ENCODE measurements at places on chromosomes 5 and 9. TPM values are rescaled to one million over a fixed set of nuclear protein-coding genes. Genes with fewer than 3 reads are reported as not detected.

The RALGPS1 gene
- total RNA-seq = 9.8 TPM

The PLEKHG4B gene
- total RNA-seq = not detected

The THBS4 gene
- total RNA-seq = not detected

The SMIM32 gene
- not detected for total RNA-seq

The ZMAT2 gene
- 15.5 TPM for total RNA-seq

The FRMPD1 gene
- not detected for total RNA-seq

The N4BP3 gene
- 0.21 TPM for total RNA-seq

The ZNF883 gene
- not detected for total RNA-seq

The PCDHGA6 gene
- 2.0 TPM for total RNA-seq

The ACTL7A gene
- not detected for total RNA-seq

The FBN2 gene
- total RNA-seq = 0.11 TPM

The FCN2 gene
- total RNA-seq = not detected

The MCTP1 gene
- 112 TPM for total RNA-seq

The RGMB gene
- total RNA-seq = 20.9 TPM

The ACSL6 gene
- total RNA-seq = 7.6 TPM

The EIF4E1B gene
- total RNA-seq = not detected

The MSX2 gene
- total RNA-seq = not detected

The NEUROG1 gene
- total RNA-seq = not detected

The CREBRF gene
- 16.3 TPM for total RNA-seq

The HEMGN gene
- not detected for total RNA-seq

The SLC6A7 gene
- not detected for total RNA-seq

The SLC46A2 gene
- not detected for total RNA-seq

The PDZD2 gene
- 8.1 TPM for total RNA-seq

The NDFIP1 gene
- 310 TPM for total RNA-seq

The JMY gene
- total RNA-seq = 5.2 TPM

The GRIN1 gene
- not detected for total RNA-seq
